Adipocyte (in vitro differentiated cells): ENCODE measurements at places on chromosomes 11 and 22.

- peak; percentile 78 for DNase-seq
Observed at GRCh38 chr22:38706101-38706900, 557 bp downstream of the GTPBP1 start.

DNA sequence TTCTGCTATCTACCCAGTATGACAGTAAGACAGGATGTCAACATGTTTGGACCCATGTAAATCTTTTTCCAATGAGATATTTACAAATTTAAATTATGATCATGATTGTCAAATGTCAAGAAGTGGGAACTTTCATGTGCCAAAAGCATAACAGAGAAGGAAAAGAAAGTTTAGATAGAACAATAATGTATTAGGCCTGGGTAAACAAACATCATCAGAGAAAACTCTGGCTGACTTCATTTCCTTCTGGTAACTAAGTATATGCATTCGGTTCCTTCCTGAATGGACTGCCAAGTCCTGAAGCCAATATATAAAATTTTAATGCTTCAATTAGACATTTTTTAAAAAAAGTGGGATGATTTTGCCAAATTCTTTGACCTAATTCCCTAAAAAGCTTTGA is 16.5 kb downstream of the RNF141 start:
- DNase-seq: no peak

- no peak for DNase-seq
Observed at GRCh38 chr11:14552089-14552488, 31.9 kb upstream of the PSMA1 start.

- DNase-seq: no peak
Observed at GRCh38 chr22:28072066-28072465, 153.0 kb upstream of the PITPNB start.

DNA sequence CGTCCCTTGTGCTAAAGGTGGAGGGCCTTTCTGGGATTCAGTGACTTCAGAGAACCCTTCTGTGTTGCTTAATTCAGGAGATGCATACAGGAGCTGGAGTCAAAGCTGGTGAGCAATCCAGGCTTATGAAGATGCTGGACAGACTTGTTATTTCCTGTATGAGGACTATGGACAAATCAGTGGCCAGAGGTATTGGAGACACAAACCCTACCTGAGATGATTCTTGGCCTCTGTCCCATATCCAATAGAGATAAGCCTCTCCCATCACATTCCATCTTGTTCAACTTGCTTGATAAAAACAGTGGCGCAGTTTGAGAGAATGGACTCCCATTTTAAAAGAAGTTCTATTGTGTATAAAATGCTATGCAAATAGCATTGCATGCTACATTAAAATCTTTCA is at the start of gene MRGPRX1:
Gene MRGPRX1, minus strand, starts transcription at position 101 of the 400 bp plus-strand sequence. CDS start 4,630 bp downstream, outside the sequence.
- DNase-seq: no peak

DNA sequence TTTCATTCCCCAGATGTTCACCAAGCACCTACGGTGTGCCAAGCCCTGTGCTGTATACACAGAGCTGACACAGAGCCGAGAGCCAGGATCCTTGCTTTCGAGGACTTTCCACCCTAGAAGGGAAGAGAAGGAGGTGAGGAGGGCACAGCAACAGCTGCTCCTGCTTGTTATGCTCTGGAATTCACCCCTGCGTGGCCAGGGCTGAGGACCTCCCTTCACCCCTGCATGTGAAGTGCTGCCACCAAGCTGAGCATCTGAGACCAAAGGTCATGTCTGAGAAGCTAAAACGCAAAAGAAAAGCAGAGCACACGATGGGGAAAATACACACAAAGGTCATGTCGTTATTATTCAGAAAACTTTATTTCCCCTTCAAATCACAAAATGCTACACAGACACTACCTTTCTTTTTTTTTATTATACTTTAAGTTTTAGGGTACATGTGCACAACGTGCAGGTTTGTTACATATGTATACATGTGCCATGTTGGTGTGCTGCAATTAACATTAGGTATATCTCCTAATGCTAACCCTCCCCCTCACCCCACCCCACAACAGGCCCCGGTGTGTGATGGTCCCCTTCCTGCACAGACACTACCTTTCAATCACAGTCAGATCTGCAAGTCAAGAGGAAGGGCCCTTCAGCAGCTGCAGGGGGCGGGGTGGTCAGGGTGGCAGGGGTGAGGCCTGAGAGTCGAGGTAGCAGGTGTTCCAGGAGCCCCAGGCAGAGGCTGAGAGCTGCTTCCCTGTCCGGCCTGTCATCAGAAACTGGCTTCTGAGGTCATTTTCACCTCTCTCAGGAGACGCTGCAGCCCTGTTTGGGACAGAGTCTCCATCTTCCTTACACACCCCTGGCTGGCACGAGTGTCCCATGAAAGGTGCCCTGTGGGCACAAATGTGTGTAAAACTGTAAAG is 40.1 kb upstream of the PRR5 start:
- DNase-seq: no peak

- no peak for DNase-seq
Observed at GRCh38 chr11:119810478-119811232, 81.7 kb upstream of the NECTIN1 start.

DNA sequence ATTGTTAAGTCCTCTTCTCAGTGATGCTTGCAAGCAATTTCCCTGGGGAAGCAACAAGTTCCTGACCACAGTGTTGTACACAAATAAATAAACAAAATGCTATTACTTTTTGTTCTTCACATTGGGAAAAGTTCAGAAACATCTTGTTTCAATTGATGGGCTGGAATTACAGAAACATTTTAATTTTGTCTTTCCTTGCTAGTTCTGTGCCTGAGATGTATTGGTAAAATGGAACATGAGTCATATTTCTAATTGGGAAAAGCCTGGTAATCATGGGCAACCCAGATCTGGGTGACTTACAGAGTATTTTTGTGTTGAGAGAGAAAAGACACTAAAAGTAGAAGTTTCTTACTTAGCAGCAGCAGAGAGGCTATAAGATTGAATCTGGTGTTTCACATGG is 576 bp upstream of the BLID start:
- DNase-seq: no peak

GRCh38 chr11:123700772-123701171 is 40.7 kb downstream of the ZNF202 start:
- DNase-seq: no peak

- DNase-seq: no peak
Observed at GRCh38 chr11:44999068-44999467, 48.4 kb upstream of the TP53I11 start.

GRCh38 chr22:41198027-41198580 is 7.0 kb upstream of the L3MBTL2 start:
- DNase-seq: peak; percentile 49

GRCh38 chr22:31106731-31107177 is 614 bp downstream of the SELENOM start:
- peak; percentile 65 for DNase-seq

GRCh38 chr11:62256281-62256680 is 13.7 kb upstream of the SCGB2A2 start:
- DNase-seq: no peak

GRCh38 chr11:114257621-114258558 is 38.3 kb upstream of the NNMT start:
- DNase-seq: peak; percentile 59

GRCh38 chr11:77090046-77090372 is 12.6 kb upstream of the OMP start:
- no peak for DNase-seq

GRCh38 chr22:26536056-26536761 is 23.9 kb upstream of the TFIP11 start:
- no peak for DNase-seq

GRCh38 chr11:65651589-65652510 is 10.9 kb downstream of the RELA start:
- no peak for DNase-seq

DNA sequence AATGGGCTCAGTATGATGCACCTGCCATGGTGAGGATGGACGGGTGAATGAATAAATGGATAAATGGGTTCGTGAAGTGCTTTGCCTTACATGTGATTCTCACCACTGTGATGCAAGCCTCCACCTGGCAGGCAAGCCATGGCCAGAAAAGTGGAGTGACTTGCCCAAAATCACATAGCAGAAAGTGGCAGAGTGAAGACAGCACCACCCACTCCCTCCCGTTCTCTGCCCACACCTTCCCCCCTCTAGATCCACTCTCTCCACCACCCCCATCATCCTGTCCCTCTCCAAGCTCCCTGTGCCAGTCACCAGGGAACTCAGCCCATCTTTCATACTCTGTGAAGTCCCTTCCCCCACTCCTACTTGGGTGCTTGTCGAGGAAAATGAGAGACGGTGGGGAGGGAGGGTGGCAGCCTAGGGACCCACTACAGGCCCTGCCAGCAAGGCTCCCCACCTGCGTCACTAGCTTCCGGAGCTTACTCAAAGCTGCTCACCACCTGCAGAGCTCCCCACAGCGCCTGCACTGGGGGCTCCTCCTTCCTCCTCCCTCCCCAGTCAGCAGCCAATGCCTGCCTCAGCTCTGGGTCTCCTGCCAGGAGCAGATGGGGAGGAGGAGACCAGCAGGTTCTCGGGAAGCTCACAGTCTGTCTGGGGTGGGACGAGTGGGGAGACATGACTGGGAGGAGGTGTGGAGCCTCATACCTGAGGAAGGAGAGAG is 82.3 kb downstream of the PDE2A start:
- no peak for DNase-seq
